ENCODE measurements at places on chromosomes 2 and 18.

- no peak for DNase-seq
Observed at GRCh38 chr18:77133835-77134496, 1.4 kb upstream of the MBP start.

- DNase-seq, result peak; percentile 55
Observed at GRCh38 chr2:97011977-97012569, 25.7 kb upstream of the FAM178B start.

- no peak for DNase-seq
Observed at GRCh38 chr2:135899567-135899966, 23.3 kb upstream of the MCM6 start.

DNA sequence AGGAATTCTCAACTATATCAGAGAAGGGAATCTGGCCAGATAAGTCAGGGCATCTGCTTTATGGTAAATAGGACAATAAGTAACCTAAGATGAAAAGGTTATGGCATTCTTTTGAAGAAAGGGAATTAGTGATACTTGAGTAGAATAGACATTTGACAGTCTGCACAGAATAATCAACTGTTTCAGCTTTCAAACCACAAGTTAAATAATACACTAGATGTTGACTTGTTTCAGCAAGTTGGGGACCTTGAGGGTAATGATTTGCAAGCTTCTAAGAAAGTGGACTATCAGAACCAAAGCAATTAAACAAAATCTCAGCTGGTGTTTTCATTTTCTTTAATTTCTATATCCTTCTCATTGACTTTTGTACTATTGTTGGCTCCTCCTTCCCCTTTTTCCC lies 54.5 kb downstream of the SLC39A10 start:
- DNase-seq, result no peak

- no peak for DNase-seq
Observed at GRCh38 chr2:53985646-53986045, 14.9 kb upstream of the PSME4 start.

GRCh38 chr2:179558010-179558934 lies 293.6 kb upstream of the SESTD1 start:
- DNase-seq, result no peak

DNA sequence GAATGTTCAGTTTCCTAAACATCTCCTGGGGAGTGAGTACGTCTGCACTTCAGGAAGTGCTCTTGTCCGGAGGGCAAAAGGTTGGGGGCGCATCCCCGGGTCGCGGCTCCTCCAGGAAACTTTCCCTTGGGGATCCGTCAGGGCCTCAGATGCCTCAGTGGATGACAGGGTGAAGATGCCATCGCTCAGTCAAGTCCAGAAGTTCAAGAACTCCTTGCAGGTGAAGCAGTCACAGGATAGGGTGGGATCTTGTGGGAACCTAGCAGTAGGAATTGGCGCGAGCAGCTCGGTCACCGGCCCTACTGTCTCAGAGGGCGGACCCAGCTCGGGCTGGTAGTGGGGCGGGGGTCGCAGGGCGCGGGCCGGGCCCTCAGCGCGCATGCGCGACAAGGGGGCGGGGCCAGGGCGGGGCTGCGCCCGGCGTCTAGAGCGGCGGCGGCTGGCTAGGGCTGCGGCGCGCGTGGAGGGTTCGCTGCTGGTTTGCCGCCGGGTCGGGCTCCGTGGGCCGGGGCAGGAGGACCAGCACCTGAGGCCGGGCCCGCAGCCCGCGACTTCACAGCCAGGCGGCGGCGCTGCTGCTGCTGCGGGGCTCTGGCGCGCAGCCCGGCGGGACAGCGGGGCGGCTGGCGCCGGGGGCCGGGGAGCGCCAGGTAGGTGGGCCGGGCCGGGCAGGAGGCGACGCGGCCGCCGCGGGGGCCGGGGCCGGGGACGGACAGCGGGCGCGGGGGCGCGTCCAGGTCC lies at the start of gene INPP4A:
Gene INPP4A (plus strand): TSS at position 423 of the 741 bp plus-strand sequence. CDS start 75,191 bp downstream, outside the sequence.
- DNase-seq, result peak; percentile 78

DNA sequence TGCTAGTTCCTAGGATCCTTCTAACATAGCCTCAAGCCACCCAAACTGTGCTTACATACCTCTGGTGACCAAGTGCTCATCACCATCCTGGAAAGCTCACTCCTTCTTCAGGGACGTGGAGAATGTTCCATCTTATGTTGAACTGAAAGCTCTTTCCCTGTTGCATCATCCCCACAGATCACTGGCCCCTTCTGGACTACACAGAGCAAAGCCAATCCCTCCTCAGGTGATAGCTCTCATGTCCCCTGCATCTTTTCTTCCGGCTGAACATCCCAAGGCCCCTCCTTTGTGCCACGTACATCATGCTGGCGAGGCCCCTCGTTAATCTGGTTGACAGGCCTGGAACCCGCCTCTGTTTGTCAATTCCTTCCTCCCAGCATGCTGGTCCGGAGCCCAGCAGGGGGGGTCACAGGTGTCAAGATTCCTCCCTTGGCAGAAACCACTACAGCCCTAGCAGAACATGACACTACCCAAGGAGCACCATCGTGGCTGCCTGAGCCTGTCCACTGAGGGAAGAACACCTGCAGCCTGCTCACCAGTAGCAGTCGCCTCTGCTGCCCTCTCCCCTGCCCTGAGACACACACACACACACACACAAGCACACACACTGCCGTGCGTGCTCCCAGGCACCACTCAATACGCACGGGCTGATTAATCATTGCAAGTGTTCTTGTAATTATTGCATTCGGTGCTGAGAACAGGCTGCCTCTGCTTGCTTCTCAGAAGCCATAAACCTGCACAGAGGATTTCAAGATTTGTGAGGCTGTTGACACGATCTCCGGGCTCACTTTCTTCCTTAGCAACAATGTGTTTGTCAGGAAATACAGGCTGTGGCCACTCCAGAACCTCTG lies 6.3 kb upstream of the KCNK3 start:
- DNase-seq, result no peak

- no peak for DNase-seq
Observed at GRCh38 chr2:38190542-38191218, 114.7 kb upstream of the CYP1B1 start.

DNA sequence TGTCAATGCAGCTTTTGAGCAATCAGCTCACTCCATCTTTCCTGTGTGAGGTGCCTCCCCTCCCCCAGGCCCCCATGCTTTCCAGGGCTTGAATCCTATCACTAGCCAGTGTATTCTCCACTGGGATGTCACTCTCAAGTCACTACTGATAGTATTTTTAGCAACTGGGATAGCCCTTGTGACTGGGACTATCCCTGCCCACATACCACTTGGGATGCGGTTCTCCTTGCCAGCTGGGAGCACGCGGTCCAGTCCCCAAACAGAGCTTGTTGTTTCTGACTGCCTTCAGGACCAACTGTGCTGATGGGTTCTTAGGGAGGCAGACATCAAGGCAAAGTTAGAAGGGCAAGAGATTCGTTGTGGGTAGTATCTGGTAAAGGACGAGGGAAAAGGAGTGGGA lies 134.9 kb downstream of the FAM161A start:
- DNase-seq, result no peak

DNA sequence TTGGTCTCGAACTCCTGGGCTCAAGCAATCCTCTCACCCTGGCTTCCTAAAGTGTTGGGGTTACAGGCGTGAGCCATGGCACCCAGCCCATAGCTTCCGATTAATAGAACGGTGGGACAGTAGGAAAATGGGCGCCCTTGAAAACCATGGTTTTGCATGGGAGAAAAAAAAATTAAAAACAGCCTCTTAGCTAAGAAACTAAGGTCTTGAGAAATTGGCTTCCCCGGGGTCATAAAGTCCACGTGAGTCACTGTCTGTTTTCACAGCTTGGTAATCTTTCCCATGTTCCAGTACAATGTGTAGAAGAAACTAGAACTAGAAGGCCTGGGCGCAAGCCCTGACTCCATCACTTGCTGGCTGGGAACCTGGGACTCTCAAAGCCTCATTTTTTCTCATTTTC lies 20.7 kb downstream of the B3GNT2 start:
- DNase-seq, result no peak

DNA sequence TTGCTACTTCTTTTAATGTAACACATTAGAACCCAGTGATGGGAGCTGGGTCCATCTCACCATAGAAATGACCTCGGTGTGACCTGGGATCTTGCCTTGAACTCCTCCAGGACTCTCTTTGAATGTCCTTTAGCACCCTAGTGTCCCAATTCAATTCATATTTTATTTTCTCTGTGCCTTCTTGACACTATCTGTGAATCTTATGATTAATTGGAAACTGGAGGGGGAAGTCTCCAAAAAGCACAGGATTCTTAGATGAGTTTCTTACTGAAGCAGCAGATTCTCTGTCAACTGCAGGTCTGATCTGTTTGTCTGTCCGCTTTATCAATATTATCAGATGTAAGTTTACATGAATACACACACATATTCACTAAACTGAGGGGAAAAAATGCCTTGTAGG lies 470 bp downstream of the DHRS9 start:
- no peak for DNase-seq

DNA sequence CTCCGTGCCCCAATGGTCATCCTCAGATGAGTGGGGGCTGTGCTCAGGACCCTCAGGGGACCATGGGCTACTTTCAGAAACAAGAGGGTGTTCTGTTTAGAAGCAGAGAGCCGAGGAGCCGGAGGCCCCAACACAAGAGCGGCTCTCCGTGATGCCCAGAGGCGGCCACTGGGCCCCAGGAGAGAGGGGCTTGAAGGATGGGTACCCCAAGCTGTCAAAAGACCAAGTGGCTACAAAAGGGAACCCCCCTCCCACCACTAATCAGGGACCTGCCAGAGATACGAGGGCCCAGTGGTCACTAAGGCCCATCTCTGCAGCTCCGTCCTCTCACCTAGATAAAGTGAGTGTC lies 93.6 kb downstream of the HDAC4 start:
- no peak for DNase-seq

DNA sequence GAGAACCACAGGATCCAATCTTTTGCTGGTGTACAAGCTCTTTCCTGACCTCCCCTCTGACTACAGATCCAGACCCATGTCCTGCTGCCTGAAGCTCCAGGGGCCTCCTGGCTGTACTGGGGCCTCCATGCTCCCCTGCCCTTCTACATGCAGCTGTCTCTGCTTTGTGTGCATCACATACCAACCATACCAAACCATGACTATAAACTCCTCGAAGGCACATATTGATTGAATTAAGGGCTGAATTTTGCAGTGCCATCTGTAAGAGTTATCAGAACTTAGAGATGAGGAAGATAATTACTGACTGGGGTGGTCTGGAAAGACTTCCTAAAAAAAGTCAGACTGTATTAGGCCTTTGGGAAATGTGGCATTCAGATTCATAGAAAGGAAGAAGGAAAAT lies 139.9 kb upstream of the CXCR4 start:
- DNase-seq, result no peak

- DNase-seq, result no peak
Observed at GRCh38 chr18:69758458-69758857, 189.2 kb downstream of the CD226 start.

- DNase-seq, result no peak
Observed at GRCh38 chr18:7609617-7610016, 42.5 kb downstream of the PTPRM start.

Data from CD4-positive, alpha-beta T cell treated with Interleukin-15 for 4 hours (primary cell).